Stimulated activated CD4-positive, alpha-beta T cell treated with anti-CD3 and anti-CD28 coated beads, Interleukin-4, amount 100 ng/mL, for 1 hour (primary cell): ENCODE measurements at places on chromosomes 7 and 10.

- peak; percentile 75 for DNase-seq
These were observed 338.2 kb upstream of the PRKCQ start for GRCh38 chr10:6918305-6918704.

DNA sequence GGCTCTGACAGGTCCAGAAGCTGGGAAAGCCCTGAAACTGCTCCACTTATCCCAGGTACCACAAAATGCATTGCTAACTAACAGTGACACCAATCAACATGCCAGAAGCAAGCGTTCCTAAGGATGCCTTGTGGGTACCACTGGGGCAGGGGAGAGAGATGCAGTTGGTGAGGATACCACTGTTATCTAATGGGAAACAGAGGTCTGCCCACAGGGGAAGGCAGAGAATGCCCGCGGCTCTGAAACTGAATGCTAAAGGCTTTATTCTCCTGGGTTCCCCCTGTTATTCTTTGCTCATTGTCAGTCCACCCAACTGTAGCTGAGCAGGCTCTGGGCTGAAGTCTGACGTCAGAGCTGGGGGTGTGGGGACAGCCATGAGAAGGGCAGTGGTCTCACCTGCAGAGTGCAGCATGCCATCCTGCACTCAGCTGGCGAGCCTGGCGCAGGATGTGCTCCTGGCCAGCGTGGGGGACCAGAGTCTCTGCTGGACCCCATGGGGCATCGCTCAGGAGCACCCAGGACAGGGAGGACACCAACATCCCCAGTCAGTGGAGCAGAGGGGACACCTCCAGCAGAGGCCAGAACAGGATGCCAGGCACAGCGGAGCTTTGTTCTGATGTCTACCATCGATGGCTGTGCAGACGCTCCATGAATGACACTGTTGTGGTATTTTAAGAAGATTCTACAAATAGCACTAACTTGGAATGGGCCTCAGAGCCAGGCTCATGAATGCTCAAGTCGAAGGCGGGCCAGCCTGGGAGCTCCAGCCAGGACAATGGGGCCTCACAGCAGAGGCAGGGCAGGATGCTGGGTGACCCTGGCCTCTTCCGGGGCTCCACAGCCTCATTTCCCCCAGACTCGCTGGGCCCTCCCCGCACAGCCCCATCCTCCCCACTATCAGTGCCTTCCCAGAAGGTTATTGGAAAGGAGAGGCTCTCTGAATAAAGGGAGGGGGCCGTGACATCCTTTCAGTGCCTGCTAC lies 95.8 kb downstream of the ARHGAP22 start:
- DNase-seq, result no peak

DNA sequence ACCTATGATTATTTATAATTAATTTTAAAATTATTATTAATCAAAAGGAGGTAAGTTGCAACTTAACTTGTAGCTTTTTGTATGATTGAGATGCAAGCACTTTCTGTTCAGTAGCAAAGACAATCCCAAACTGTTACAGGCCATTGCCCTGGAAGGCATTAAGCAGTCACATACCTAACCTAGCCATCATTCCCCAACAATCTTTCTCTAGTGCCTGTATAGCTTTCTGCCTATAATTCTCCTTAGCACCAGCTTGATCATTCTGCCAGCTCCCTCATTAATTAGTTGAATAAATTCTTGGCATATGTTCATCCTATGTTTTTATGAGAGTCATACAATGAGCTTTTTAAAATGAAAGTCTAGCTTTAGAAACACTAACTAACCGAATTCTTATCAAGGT lies 178.9 kb upstream of the TMEM106B start:
- DNase-seq, result no peak

GRCh38 chr10:12193193-12193592 lies 2.5 kb downstream of the NUDT5 start:
- no peak for DNase-seq

- no peak for DNase-seq
These were observed 138.8 kb downstream of the CFAP58 start for GRCh38 chr10:104492329-104492940.

GRCh38 chr7:19749658-19750057 lies 23.8 kb downstream of the TMEM196 start:
- no peak for DNase-seq

DNA sequence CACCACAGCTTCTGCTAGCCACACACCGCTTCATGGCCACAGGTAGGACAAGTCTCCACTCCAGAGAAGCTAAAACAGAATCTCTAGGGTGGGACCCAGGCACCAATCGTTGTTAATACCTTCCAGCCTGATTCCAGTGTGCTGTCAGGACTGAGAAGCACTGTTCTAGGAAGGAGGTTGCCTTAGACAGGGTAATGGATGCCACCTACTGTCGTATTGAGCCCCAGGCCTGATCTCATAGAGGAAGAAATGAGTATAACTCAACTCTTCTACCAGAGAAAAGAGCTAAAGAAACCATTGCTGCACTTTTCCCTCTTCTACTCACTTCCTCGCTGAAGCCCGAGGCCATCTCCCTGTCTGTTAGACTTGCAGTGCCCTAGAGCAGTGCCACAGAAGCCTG lies 31.8 kb downstream of the CNNM1 start:
- DNase-seq, result no peak

GRCh38 chr10:88896994-88897853 lies 17.2 kb downstream of the STAMBPL1 start:
- peak; percentile 21 for DNase-seq

DNA sequence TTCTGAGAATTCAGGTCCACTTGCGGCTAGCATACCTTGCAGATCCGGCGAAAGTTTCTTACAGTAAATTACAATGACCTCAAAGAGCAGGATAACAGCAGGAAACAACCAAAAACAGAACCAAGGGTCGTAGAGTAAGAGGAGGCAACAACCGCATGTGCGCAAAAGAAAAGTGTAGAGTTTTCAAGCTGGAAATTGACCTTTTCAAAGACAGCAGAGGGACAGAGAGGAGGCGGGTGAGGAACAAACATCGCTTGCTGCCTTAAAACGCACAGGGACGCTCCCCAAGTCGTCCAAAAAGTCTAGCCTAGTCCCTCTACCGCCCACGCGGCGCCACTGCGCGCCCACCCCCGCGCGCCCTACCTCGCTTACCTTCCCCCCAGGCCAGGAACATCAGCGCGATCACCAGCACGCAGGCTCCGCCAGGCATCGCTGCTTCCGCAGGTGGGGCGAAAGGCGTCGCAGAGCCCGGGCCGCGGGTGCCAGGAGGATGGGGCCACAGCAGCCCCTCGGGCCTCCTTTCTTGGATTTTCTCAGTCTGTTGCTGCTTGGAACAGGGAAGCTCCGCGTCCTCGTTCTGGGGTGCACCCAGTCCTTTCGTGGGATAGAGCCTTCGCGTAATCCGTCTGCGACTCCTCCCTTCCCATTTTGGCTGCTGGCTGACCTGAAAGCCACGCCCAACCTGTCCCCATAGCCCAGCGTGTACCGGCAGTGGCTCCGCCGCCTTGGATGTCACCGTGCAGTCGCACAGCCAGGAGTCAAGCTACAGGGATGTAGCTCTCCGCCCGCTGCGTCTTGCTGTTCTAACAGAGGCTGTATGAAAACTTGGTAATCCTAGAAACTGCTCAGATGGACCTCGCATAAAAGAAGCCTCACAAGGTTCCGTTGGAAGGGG lies at the start of gene VWDE:
VWDE (minus strand) TSS at position 579 of the 895 bp plus-strand sequence; CDS start at position 430, 149 bp downstream.
- DNase-seq, result peak; percentile 51

GRCh38 chr7:139823959-139824521 lies 5.0 kb upstream of the TBXAS1 start:
- DNase-seq, result no peak

DNA sequence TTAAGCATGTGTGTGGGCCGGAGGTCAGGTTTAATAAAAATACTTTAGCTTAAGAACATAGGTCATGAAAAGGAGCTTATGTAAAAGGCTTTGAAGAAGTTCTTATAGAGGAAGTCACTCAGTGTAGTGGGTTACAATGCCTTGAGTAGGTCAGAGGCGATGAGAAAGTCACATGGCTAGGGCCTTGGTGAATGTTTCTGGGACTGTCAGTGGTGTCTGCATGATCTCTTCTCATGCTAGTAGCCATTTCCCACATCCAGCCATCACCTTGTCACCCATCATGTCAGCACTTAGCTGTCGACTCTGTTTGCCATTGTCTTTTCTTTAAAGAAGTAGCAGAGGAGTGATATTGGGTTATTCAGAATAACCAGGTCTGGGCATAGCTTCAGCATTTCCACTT lies 236.6 kb downstream of the CDK14 start:
- DNase-seq, result no peak

DNA sequence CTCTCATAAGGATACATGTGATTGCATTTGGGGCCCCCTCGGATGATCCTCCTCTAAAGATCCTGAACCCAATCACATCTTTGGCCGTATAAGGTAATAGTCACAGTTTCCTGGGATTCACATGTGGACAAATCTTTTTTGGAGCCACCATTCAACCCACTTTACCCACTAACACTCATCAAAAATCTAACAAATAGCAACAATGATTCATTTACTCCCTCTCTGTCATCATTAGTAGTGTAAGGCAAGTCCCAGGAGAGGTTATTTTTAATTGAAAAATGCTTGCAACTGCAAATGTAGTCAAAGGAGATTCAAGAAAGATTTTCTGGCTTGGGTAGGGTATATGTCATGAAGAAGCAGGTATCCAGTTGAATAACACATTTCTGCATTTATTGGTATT lies 9.9 kb upstream of the SMKR1 start:
- no peak for DNase-seq

DNA sequence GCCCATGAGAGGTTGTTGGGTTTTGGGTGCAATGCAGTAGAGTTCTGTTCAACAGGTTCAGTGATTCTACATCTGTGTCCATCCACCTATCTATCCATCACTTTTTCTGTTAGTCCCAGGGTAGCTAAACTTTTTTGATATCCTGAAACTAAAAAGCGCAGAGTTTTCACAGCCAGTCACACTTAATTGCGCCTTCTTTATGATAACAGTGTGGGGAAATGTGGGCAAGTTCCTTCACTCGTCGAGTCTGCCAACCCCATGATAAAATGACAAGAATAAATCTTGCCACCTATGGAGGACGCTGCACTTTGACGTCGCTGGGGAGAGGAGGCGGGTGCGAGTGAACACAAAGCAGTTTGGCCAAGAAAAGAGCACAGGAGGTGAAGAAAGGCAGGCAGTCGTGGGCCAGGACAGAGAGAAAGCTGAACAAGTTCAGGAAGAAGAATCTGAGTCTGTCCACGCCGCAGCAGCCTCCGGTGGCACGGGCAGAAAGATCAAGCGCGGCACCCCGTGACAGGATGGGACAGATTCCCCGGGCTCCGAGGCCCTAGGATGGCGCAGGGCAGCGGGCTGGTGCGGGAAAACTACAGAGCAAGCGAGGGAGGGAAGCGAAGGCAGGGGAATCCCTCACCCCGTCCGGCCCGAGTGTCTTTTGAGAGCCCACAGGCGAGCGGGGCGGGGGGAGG lies 9.2 kb downstream of the SP8 start:
- no peak for DNase-seq

GRCh38 chr10:30691639-30692015 lies 62.1 kb upstream of the LYZL2 start:
- DNase-seq, result no peak

- DNase-seq, result no peak
These were observed 42.3 kb downstream of the HIPK2 start for GRCh38 chr7:139735466-139735865.

GRCh38 chr10:28300027-28300426 lies 2.8 kb downstream of the MPP7 start:
- peak; percentile 2 for DNase-seq

- no peak for DNase-seq
These were observed 29.7 kb upstream of the GTF2I start for GRCh38 chr7:74627661-74628411.

- no peak for DNase-seq
These were observed 66.0 kb upstream of the DUSP5 start for GRCh38 chr10:110431659-110432058.

DNA sequence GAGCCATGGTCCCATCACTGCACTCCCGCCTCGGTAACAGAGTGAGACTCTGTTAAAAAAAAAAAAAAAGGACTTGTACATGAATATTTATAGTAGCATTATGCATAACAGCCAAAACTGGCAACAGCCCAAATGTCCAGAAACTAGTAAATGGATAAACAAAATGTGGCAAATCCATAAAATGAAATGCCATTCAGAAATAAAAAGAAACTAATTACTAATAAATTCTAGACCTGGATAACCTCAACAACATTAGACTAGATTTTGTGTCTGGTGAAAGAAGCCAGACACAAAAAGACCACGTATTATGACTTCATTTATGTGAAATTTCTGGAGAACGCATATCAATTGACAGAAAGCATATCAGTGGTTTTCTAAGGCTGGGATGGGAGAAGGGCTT lies 74.5 kb downstream of the HPSE2 start:
- no peak for DNase-seq

DNA sequence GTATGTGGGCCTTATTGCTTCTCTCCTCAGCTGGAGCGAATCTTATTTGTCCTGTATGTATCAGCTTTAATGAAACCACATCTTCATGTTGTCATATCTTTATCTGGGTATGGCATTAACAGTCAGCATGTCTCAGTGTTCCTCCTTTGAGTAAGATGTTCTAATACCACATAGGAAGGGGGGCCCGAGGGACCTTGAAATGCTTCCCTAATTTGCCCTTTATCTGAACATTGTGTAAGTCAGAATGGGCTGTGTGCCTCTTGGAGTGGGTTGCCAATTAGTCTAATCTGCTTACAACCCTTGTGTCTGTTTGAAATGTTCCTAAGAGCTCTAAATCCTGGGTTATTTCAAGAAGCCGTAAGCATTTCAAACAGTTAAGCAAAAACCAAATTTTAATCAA lies 623.8 kb downstream of the SUGCT start:
- no peak for DNase-seq

DNA sequence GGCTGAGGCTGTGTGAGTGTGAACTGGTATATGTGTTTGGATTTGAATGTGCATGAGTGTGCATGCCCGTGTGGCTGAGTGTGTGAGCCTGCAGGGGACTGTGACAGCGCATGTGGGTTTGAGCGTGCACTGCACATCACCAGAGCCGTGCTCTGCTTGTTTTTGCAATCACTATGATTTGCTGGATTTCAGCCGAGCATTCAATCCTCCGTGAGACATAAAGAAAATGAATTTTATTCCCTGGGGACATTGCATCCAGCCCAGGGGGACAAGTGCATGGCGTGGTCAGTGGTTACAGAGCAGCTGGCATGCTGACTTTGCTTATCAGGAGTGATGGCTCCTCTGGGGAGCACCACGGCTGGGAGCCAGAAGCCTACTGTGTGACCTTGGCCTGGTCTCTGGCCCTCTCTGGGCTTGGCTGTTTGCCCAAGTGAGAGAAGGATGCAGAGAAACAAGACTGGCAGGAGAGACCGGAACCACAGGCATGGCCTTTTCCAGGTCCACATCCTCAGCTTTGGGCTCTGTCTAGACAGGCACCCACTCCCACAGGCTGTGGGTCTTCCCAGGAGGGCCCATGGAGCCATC lies 160.2 kb upstream of the UNC5B start:
- no peak for DNase-seq

DNA sequence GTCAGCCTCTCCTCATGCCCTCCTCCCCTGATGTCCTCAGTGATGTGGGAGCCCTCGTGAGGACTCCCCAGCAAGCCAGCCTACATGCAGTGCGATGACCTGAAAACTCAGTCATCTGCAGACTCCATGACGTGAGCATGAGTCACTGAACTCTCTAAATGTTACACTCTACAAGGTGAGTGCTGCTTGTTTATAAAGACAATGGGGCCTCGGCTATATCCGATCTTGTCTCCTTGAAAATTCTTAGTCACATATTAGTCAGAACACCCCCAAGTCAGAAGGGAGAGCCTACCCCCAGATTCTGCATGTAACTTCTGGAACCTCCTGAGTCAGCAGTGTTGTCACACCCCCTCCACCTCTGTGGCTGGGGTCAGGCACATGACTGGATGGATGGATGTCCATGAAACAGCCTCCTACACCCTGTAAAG lies 673.8 kb downstream of the INHBA start:
- no peak for DNase-seq

- DNase-seq, result no peak
These were observed 123.4 kb upstream of the PDLIM1 start for GRCh38 chr10:95414016-95414830.

GRCh38 chr7:53473371-53473770 lies 437.9 kb downstream of the POM121L12 start:
- DNase-seq, result no peak
